ENCODE measurements at places on chromosomes 1 and 21.

GRCh38 chr1:85615586-85616363 is 35.2 kb downstream of the CCN1 start:
- peak; percentile 32 for DNase-seq

DNA sequence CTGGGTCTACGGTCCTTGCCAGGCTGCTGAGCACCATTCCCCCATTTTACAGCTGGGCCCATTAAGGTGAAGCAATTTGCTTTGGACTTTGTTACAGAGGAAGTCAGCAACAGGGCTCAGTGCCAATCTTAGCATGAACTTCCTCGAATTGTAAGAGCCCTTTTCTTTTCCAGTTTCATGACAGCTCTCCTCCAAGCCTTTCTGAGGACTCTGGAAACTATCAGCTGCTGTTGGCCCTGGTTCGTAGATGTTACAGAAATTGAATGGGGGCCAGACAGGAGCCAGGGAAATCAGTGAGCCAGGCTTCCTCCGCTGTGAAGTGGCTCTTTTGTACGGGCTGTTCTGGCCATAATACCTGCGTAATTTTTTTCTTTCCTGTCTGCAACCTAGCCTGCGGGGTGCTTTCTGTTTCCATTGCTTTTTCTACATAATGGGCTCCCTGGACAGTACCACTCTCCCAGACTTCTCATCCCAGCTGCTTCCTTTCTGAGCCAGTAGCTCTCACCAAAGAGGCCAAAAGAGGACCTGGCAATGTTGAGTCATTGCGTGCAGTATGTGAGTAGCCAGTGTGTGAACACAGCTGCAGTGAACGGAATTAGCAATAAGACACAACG is 386.3 kb downstream of the DISC1 start:
- DNase-seq = no peak

- DNase-seq = no peak
Measured at GRCh38 chr1:92975551-92976232, 14.4 kb upstream of the DIPK1A start.

GRCh38 chr1:19620786-19621185 is 23.3 kb upstream of the NBL1 start:
- no peak for DNase-seq

DNA sequence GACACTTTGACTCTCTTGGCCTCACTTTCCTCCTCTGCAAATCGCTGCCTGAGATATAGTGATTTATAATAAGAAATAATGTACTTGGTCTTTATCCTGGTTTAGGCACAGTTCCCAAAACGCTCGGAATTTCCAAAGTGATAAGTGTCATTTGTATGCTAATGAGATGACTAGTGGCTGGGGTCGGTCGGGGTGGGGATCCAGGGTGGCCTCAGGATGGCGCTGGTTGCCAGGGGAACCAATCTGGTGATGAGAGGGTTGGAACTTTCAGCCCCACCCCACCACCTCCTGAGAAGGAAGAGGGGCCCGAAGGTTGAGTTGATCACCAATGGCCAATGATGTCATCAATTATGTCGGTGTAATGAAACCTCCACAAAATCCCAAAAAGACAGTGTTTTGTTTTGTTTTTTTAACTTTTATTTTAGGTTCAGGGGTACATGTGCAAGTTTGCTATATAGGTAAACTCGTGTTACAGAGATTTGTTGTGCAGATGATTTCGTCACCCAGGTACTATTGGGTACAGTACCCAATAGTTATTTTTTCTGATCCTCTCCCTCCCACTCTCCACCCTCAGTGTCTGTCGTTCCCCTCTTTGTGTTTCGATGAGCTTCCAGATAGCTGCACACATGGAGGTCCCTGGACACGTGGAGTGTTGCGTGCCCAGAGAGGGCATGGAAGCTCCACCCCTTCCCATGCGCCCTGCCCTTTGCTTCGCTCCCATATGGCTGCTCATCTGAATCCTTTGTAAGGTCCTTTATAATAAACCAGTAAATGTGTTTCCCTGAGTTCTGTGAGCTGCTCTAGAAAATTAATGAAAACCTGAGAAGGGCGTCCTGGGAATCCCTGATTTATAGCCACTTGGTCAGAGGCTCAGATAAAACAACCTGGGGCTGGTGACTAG is 97.2 kb downstream of the KCNN3 start:
- DNase-seq = peak; percentile 76

GRCh38 chr1:183063349-183063748 is 40.1 kb downstream of the LAMC1 start:
- no peak for DNase-seq

- DNase-seq = no peak
Measured at GRCh38 chr1:226937940-226938725, 2.0 kb upstream of the COQ8A start.

Measured in H9 (cell line).